ENCODE measurements at places on chromosomes 2 and 18. TPM values are rescaled to one million over a fixed set of nuclear protein-coding genes. Genes with fewer than 3 reads are reported as not detected.

GRCh38 chr2:9984871-9985480 lies 33.5 kb downstream of the GRHL1 start:
- no peak for DNase-seq

GRCh38 chr2:74578408-74578807 lies 23.9 kb downstream of the DOK1 start:
- no peak for DNase-seq

- DNase-seq = no peak
Measured at GRCh38 chr2:109422758-109423500, 190.8 kb downstream of the SEPTIN10 start.

The GPR35 gene
- 3.3 TPM for total RNA-seq

DNA sequence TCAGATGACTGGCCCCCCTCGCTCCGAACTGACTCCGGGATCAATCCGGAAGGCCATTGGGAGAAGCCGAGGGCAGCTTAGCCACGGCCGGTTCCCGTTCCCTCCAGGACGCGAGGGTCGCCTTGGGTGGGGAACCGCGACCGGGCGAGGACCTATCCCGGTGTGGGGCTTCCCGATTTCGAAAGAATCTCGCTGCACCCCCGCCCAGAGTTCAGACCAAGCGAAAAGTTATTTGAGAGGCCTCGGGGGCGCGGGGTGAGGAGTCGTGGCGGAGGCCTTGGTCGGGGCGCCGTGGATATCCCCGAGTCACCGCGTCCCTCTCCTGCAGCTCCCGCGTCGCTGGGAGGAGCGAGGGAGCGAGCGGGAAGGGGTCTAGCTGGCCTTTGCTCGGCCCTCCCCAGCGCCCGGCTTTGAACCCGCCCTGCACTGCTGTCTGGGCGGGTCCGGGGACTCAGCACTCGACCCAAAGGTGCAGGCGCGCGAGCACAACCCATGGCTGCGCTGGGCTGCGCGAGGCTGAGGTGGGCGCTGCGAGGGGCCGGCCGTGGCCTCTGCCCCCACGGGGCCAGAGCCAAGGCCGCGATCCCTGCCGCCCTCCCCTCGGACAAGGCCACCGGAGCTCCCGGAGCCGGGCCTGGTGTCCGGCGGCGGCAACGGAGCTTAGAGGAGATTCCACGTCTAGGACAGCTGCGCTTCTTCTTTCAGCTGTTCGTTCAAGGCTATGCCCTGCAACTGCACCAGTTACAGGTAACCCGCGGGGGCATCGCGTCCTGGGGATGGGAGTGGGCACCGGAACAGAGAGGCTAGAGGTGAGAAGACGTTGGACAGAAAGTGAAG lies at the start of gene CYP27A1:
CYP27A1 (plus strand) TSS at position 457 of the 837 bp plus-strand sequence; CDS start at position 493, 36 bp downstream.
- DNase-seq = peak; percentile 56

DNA sequence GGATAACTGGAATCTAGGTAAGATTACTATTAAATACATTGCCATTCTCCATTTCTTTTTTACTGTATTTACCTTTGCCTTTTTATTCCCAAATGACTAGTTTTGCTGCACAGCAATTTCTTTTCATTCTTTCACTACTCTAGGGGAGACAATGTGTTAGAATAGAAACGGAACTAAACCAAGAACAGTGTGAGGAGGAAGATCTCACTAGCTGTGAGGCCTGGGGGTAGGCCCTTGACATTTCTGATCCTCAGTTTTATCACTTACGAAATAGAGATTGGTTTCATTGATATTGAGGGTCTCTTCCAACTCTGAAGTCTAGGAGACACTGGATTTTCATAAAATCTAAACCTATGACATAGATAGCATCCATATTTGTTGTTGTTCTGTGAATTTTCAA lies 191.1 kb downstream of the IKZF2 start:
- DNase-seq = no peak
